ENCODE measurements at places on chromosomes 2 and 18.

- no peak for DNase-seq
Observed at GRCh38 chr2:192123847-192124246, 70.9 kb downstream of the TMEFF2 start.

DNA sequence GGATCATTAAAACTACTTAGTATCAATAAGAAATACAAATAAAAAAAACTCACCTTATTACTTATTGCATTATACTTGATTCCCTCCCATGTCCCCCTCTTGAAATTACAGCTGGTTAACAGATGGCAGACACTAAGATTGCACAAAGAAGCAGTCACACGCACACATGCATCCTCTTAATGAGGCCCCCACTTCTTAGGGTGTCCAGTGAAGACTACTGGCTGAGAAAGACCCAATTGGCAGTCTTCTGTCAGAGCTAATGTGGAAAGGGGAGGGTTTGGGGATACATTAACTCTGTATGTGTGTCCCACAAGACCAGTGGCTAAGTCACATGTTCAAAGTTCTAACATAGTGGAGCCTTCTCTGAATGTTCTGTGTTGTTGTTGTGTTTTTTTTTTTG is 210.7 kb downstream of the MTX2 start:
- DNase-seq, result no peak

DNA sequence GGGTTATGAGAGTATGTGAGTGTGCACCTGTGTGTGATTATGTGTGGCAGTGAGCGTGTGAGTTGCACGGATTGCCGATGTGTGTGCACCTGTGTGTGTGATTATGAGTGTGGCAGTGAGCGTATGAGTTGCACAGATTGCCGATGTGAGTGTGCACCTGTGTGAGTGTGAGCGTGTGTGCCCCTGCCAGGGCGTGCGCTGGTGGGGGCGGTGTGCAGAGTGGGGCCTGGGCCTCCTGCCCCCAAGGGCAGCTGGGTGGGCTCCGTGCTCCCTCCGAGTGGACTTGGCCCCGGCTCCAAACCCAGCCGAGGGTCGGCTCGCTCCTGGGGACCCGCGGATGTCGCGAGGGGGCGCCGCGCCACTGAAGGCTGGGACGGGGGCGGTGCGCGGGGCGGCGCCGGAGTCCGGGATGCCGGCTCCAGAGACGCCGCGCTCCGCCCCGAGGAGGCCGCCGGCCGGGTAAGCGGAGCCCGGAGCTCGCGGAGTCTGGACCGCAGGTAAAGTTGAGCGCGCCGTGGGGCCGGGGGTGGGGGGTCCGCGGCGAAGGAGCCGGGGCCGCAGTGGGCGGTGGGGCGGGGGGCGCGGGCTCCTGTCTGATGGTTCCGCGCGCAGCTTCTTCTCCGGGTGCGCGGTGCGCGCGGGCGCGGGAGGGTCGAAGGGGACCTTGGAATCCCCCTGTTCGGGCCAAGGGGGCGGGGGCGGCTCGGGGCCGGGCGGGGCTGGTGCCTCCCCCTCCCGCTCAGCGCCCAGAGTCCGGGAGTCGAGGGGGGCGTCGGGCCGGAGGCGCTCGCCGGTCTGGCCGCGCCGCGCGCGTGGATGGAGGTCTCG is at the start of gene KCNG2:
Gene KCNG2 (plus strand): TSS at position 421 of the 828 bp plus-strand sequence. CDS start 65,730 bp downstream, outside the sequence.
- no peak for DNase-seq

GRCh38 chr2:172395503-172395902 is 31.9 kb upstream of the ITGA6 start:
- no peak for DNase-seq

GRCh38 chr2:212299333-212299732 is 239.3 kb downstream of the ERBB4 start:
- no peak for DNase-seq

- no peak for DNase-seq
Observed at GRCh38 chr2:221243771-221244170, 328.3 kb downstream of the EPHA4 start.

DNA sequence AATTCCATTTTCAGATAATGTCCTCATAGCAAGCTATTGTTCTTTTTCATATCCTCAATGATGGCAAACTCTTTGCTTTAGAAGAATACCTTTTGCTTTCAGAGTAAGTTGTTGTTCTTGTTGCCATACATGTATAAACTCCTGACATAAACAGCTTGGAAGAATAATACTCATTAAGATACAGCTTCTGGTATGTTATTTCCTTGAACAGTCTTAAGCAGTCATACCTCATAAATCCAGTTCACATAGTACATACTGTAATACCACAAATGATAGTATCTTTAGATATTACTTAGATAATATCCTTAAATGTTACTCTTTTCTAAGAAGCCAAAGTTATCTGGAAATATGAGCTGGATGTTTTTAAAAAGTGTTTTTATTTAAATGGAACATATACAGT is 23.2 kb downstream of the METTL8 start:
- no peak for DNase-seq

- no peak for DNase-seq
Observed at GRCh38 chr2:232537499-232537898, 2.0 kb upstream of the CHRNG start.

DNA sequence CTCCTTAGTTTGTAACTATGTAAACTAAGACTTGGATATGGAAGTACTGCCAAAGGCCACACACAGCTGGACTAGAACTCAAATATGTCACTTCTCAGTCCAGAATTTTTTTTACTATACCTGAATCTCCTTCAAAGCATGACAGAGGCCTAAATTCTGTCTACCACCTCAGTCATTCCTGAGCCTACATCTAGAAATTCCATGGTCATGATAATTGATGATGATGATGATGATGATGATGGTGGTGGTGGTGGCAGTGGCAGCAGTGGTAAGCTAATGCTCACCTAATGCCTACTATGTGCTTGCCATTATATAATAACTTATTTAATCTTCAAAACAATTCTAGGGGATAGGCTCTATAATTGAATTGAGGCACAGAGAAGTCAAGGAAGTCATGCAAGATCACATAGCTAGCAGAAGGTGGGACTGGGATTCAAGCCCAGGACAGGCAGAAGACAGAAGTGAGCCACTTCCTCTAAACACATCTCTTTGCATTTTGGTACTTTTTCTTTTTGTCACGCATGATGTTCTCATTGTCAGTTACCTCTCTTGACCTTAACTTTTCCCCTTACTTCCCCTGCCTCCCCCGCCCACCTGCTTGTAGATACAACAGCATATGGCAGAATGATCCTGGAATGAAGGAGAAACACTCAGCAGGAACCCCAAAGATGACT is 539.3 kb downstream of the TNS1 start:
- no peak for DNase-seq

GRCh38 chr2:100071335-100072043 is 70.9 kb downstream of the AFF3 start:
- no peak for DNase-seq
